ENCODE measurements at places on chromosomes 1 and 21.

- no peak for DNase-seq
These were observed 35.6 kb downstream of the WLS start for GRCh38 chr1:68196676-68197075.

- DNase-seq: no peak
These were observed 14.1 kb upstream of the PLEKHG5 start for GRCh38 chr1:6505367-6506209.

- DNase-seq: no peak
These were observed 20.3 kb upstream of the SH3BGRL3 start for GRCh38 chr1:26259578-26259977.

GRCh38 chr1:93440272-93440671, 7.6 kb upstream of the FNBP1L start:
- no peak for DNase-seq

GRCh38 chr1:208026880-208027438, 116.0 kb upstream of the CD34 start:
- DNase-seq: no peak

DNA sequence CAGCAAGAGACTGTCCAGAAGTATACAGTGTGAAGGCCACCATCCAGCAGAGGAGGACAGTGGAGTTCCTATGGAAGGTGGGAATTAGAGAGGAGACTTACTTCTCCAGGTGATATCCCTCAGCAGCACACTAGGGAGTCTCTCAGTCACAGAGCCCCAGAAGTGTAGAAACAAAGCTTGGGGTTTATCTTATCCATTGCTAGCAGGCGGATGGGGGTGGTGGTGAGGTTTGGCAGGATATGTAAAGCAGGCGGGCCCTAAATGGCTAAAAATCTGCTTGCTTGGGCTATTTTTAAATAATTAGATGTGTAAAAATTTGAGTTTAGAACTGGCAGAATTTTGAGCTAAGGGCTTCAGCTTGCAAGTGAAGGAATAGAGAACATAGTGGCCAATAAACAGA, 50.1 kb upstream of the RGS18 start:
- no peak for DNase-seq

DNA sequence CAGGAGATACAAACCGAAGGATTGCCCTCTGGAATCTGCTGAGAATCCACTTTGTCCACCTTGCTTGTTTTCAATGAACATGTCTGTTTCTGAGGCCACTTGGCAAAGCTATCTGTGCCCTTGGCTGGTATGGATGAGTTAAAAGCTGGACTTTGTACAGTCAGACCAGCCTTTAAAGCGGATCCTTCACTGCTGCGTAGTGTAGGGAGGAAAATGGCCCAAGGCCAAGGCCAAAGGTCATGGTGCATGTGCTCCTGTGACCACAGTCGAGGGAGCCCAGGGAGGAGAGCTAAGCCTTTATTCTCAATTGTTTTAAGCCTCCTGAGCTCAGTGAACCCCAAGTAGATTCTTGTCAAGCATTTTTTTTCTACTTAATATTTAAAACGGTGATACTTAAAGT, 37.0 kb downstream of the KCNJ15 start:
- no peak for DNase-seq

DNA sequence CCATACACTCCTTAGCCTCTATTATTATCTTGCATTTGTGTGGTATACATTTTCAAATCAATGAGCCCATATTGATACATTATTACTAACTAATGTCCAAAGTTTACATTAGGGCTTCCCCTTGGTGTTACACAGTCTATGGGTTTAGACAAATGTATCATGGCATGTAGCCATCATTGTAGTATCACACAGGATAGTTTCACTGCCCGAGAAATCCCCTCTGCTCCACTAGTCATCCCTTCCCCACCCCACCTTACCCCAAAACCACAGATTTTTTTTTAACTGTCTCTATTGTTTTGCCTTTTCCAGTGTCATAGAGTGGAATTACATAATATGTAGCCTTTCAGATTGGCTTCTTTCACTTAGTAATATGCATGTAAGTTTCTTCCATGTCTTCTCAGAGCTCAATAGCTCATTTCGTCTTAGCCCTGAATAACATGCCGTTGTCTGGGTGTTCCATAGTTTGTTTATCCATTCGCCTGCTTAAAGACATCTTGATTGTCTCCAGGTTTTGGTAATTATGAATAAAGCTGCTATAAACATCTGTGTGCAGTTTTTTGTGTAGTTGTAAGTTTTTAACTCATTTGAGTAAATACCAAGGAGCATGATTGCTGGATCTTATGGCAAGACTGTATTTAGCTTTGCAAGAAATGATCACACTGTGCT, 86.4 kb upstream of the LYST start:
- no peak for DNase-seq

DNA sequence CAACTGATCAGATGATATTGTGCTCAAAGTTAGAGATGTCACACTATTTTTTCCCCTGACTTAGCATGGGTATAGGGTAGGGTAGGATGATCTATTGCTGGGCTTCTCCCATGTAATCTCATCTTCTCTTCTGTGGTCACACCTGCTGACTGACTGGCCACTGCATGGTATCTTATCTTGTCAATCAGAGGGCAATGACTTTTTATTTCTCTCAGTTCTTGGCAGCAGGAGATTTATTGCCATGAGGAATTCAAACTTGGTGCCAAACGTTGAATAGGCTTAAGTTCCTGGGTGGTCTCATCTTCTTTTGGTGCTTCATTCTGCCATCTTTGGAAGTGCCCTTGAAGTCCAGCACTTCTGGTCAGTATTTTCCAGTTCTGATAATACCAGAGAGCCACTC, 226.4 kb upstream of the POGK start:
- DNase-seq: no peak

DNA sequence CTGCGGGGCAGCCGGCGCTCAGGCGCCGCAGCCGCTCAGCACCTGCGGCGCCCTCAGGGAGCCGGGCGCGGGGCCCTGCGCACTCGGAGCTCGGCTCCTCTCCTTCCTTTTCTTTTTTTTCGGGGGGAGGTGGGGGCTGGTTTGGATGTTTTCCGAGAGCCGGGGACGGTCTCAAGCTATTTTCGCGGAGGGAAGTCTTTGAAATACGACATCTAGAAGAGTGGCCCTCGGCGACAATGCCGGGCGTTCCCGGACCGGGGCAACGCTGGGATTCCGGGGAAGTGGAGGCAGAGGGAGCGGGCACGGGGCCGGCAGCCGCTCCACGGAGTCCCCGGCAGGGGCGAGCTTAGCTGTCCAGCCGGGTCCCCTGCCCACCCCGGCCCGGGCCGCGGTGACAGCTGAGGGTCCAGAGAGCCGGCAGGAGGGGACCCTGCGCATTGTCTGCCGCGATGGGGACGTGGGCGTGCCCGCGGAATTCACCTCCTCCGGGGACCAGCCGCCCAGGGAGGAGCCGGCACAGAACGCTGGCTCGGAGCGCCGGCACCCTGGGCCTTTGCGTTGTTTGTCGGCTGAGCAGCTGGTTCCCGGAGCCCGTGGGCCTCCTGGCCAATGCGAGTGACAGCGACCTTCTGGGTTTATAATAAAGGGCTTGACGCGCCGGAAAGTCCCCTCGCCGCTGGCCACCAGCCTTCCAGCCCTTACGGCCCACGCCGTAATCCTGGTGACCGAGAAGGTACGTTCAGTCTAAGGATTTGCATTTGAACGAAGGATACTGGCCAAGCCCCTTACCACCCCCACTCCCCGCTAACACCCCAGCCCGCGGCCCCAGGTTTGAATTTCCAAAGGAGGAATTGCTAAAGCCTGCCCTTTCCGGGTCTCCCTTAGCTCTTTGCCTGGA, 582 bp downstream of the SLC37A1 start:
- peak; percentile 21 for DNase-seq

GRCh38 chr1:44154049-44154448, 12.6 kb upstream of the KLF18 start:
- no peak for DNase-seq

DNA sequence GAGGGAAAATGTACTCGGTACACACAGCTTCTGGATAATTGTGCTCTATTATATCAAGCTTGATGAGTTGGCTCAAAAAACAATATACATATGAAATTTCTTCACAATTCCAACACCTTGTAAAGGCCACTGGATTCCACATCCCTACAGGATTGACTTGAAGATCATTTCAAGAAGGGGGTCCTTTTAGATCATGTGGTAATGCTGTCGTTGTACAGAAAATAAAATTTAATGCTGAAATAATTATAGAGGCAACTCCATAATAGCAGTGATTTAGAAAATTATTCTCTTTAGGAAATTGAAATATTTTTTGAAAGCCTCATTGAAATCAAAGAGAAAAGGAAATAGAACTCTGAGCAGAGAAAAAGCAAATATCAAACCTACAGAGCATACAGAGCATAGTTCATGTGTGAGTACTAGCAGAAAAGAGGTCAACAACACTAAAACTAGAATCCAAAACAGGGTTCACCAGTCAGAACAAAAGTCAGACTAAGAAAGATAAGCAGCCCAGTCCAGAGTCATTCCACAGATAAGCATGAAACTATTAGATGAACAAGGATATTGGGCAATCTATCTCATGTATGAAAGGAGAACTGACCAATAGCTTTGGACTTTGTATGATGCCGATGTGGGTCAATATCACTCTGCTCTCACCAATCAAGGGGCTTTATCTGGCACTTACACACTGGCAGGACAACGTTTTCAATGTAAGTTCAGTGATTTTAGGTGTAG, 79.5 kb upstream of the PALMD start:
- DNase-seq: no peak

DNA sequence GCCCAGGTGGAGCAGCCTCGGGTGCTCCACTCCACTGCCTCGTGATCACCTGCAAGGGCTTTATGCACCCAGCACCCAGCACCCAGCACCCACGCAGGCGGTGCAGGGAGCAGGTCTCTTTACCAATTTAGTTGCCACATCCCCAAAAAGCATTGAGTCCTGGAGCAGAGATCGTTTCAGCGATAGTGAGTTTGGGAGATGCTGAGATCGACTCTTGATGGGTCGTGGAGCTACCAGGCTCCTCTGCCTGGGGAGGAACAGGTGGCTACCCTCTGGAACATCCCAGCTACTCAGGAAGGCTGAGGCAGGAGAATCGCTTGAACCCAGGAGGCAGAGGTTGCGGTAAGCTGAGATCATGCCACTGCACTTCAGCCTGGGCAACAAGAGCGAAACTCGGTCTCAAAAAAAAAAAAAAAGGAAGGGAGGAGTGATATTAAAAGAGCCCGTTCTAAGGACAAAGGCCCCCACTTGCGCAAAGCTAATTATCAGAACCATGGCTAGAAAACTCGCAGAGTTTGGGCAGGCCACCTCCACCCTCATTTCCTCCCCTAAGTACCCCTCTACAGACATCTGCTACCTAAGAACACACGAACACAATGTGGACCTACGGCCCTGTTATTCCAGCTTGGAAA, 106.5 kb upstream of the SLC45A1 start:
- no peak for DNase-seq

- DNase-seq: no peak
These were observed 44.3 kb downstream of the SCCPDH start for GRCh38 chr1:246768403-246769020.

DNA sequence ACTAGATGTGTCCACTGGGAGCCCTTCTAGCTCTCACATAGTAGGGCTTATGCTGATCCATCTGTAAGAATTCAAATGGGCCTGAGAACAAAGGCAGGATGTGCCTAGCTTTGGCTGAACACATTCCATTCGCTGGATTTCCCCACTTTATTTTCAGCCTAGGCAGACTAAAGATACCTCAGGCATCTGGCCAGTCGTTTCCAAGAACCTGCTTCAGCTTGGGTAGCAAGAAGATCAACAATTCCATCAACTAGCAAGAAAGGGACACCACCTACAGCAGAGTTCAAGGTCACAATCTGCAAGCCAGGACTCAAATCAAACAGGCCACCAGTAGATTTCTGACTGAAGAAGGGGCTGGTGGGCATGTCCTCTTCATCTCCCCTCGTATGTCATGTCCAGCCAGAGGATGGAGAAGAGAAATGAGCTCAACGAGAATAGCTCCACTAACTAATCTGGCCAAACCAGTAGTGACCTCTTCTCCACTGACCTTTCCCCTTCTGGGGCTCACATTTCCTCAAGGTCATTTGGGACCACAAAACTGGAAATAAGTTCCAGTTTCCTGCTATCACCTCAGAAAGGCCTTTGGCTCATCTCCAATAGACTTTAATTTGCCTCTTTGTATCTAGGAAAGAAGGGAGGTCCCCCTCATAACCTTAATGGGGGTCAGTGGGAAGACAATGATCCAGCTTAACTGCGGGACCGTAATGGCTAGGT, 14.2 kb downstream of the TXNIP start:
- no peak for DNase-seq

- DNase-seq: no peak
These were observed 103.7 kb upstream of the NFIA start for GRCh38 chr1:60978421-60979357.

DNA sequence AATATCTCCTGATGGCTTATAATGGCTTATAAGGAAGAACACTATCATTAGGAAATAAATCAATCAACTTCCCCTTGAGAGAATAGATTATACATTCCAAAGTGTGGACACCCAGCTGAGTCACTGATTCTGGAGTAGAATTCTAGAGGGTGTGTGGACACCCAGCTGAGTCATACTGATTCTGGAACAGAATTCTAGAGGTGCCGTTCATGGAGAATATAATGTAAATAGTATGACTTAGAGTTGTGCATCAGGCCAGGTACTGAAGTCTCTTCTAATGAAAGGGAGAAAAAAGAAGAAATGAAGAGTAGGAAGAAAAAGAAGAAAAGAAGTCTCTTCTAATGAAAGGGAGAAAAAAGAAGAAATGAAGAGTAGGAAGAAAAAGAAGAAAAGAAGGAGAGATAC, 2.4 kb upstream of the USP33 start:
- no peak for DNase-seq

DNA sequence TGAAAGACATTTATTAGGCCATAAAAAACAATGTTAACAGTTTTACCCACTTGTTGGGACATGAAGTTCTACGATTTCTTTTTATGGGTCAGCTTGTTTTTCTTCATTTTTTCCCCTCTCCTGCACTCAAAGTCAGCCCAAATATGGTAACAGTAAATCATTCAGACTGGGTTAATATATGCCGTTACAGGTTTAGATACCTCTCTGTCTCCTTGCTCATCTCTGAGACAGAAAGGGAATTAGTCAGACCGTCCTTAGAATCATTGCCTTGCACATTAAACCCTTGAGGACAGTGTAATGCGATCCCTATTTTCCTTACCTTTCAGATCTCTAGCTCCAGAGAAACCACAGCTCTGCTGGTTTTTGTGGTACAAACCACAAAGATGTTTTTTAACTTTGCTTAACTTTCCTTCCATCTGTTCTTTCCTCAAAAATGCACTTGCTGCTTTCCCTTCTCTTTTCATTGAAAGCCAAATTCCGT, 613.3 kb downstream of the PLPP3 start:
- no peak for DNase-seq

DNA sequence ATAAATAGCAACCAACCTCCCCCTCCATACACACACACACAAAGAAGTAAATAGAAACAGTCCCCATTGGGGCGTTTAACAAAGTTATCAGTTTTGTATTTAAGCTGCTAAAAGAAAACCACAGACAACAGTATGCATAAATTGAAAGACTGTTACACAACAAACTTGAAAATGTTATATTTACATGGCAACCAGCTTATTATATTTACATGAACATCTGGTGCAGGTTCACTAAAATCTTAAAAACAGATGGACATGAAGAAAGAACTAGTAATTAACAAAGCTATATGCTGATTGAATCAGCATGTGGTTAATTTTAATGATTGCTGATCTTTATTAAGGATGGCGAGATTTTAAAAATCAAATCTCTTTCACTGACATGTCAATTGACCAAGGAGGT, 384.7 kb downstream of the LRRIQ3 start:
- DNase-seq: no peak
